Stimulated activated CD8-positive, alpha-beta memory T cell treated with anti-CD3 and anti-CD28 coated beads, Interleukin-15, amount 100 ng/mL, for 24 hours (primary cell): ENCODE measurements at places on chromosomes 4 and X.

GRCh38 chr4:122810669-122811068, 16.0 kb upstream of the FGF2 start:
- DNase-seq, result no peak

DNA sequence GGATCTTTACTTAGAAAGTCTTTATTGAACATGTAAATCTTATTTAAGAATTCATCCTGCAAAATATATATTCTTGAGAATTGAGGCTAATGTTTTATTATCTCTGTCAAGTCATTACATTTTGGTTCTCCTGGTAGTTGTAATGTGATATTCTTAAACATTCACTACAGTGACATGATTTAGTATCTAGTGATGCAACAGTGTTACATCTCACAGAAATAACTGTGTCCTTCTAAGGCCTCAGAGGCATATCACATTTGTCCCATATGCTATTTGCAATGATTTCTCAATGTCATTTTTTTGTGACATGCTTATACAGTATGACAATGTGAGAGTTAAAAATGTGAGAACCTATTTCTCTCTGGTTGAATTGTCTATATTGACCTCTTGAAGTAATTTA, 34.1 kb downstream of the PRRG1 start:
- no peak for DNase-seq

DNA sequence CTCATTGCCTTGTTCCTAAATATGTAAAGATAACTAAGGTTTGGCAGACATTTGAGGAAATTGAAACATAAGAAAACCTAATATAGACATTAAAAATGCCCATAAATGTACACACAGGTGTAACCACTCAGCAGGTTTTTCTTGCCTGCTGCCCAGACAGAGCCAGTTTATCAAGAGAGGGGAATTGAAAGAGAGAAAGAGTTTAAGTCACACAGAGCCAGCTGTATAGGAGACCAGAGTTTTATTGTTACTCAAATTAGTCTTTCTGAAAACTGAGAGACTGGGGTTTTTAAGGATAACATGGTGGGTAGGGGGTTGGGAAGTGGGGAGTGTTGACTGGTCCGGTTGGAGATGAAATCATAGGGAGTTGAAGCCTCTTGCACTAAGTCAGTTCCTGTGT, 119.0 kb downstream of the CFAP299 start:
- no peak for DNase-seq

GRCh38 chr4:70868778-70869177, 29.1 kb upstream of the GRSF1 start:
- DNase-seq, result no peak

DNA sequence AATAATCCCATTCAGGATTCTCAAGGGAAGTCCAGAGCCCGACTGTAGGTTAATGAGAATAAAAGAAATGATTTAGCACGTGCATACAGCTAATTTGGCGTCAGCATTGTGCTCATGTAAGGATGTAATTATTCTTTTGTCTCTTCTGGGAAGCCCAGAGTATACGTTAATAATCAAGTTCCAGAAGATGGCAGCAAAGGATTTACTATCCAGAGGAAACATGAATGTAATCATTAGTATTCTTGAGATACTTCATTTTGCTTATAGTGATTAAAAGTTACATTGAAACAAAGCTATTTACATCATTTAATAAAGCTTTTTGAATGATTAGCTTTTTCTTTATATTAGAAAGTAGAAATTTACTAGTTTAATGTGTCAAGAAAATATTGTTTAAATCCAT, 27.1 kb upstream of the MAP9 start:
- no peak for DNase-seq

DNA sequence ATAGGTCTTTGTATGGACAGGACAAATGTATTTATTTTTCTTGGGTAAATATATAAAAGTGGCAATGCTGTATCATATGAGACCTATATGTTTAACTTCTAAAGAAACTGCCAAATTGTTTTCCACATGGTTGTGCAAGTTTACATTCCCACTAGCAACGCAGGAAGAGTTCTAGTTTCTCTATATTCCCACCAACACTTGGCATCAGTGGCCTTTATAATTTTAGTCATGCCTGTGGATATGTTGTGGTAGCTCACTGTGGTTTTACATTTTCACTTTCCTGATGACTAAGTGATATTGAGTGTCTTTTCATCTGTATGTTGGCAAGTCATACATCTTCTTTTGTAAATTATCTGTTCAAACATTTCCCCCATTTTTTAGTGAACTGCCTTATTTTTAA, 126.0 kb downstream of the EMCN start:
- DNase-seq, result no peak

GRCh38 chr4:85741921-85742591, 267.1 kb downstream of the ARHGAP24 start:
- DNase-seq, result no peak

DNA sequence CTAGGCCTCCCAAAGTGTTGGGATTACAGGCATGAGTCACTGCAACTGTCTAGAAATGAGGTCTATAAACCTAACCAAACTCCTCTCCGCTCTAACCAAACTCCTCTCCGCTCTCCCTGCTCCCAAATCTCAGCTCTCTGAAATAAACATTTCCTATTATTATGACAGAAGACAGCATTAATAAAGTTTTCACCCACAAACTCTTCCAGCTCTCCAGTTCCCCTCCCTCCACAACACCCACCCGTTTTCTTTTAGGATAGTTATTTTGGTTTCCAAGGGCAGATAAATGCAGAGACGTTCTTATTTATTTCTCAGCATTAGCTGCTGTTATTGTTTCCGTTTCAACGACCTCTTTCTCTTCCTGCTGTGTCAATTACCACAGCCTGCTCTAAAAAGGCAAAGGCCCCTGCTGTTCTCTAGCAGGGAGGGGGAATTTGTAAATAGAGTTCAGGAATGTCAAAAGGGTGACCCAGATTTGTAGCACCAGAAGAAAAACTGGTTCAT, 13.3 kb upstream of the SCD5 start:
- DNase-seq, result no peak

DNA sequence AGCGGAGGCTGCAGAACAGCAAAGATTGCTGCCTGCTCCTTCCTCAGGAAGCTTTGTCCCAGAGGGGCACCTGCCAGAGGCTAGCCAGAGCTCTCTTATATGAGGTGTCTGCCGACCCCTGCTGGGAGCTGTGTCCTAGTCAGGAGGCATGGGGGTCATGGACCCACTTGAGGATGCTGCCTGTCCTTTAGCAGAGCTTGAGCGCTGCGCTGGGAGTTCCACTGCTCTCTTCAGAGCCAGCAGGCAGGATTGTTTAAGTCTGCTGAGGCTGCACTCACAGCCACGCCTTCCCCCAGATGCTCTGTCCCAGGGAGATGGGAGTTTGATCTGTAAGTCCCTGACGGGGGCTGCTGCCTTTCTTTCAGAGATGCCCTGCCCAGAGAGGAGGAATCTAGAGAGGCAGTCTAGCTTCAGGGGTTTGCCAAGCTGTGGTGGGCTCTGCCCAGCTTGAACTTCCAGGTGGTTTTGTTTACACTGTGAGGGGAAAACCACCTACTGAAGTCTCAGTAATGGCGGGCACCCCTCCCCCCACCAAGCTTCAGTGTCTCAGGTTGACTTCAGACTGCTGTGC, 10.9 kb downstream of the DCK start:
- DNase-seq, result no peak

DNA sequence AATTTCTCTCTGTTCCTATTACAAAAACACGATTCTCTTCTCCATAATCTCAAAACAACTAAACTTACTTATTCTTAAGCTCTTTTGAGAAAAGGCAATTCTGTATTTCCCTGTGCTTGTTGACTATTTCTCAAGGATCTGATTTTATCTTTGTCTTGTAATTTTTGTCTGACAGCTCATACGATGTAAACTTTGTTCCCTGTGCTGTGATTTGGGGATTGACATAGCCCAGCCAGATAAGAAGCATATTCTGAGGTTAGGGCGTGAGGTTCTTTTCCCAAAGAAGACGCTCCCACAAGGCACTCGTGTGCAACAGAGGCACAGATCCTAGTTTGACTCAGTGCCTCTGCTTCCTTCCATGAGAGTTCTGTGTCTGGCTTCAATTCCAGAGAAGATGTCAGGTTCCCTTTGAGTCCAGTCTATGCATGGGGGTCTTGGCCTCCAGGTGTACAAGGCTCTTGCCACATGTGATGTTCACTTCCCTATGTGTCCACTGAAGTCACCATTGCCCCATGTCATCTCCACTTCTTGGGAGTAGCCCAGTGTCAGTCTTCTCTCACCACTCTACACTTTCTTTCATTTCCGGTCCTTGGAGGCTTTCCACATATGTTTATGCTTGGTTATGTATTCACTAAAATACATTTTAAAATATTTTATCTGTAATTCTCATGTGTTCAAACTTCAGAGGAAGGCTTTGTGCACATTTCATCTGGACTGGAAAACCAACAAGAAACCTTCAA, 94.8 kb downstream of the MID1 start:
- DNase-seq, result no peak

DNA sequence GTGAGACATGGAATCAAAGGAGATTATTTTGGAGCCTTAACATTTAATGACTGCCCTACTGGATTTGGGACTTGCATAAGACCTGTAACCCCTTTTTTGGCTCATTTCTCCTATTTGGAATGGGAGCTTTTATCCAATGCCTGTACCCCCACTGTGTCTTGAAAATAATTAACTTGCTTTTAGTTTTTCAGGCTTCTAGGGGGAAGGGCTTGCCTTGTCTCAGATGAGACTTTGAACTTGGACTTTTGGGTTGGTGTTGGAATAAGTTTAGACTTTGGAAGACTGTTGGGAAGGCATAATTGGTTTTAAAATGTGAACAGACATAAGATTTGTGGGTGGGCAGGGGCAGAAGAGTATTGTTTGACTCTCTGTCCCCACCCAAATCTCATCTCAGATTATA, 189.1 kb upstream of the POU3F4 start:
- DNase-seq, result no peak
